ENCODE measurements at places on chromosomes 7 and 10.

- DNase-seq = no peak
Observed at GRCh38 chr10:15703151-15703880, 16.4 kb downstream of the ITGA8 start.

GRCh38 chr7:158837790-158838637 lies 8.7 kb upstream of the ESYT2 start:
- no peak for DNase-seq

GRCh38 chr10:43225787-43226153 lies 41.1 kb downstream of the RASGEF1A start:
- no peak for DNase-seq

DNA sequence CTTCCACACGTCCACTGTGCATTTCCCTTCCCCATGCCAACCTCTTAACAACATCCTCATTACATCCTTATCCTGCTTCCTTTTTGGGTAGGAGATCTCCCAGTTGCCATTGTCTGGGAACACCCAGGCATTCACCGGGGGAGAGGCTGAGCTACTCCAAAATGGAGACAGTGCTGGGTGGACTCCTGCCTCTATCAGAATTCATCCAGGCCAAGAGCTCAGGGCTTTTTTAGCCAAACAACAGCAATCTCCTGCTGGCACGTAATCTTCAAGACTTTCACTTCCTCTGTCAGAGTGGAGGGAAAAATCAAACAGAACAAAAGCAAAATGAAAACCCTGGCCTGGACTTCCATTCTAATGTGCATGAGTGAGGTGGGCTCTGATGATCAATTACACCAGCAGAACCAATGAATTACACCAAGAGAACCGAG lies 245.0 kb downstream of the PRPF18 start:
- no peak for DNase-seq

- no peak for DNase-seq
Observed at GRCh38 chr7:92835851-92836488, 403 bp downstream of the CDK6 start.

DNA sequence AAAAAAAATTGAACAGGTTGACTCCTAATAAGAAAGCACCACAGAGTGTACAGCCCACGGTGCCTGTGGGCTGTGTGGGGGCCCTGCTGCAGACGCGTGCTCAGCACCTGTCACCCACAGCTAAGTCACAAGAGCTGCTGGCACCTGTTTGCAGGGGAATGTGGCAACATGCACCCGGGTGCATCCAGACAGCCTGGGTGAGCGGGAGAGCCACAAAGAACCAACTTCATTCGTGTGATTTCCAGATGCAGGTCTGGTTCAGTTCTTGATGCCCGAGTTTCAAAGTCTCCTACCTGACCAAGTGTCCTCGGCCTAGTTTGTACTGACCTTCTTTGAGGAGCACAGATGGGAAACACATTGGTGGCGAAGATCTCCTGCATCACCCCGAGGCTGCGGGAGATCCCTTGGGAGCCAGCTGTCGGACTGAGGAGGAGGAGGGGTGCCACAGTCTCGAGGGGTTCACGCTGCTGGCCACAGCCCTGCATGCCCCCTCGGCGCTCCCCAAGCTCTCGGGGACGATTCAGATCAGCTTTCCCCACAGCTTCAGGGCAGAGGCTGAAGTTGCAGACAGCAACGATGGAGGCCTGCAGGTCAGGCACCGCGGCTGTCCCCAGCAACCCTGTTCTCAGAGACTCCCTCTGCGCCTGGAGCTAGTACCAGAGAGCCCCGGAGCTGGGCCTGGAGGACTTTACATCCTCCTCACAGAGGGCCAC lies 35.3 kb downstream of the AMZ1 start:
- DNase-seq = no peak

GRCh38 chr7:69683002-69683401 lies 84.7 kb downstream of the AUTS2 start:
- no peak for DNase-seq
